ENCODE measurements at places on chromosomes 3 and 15.

DNA sequence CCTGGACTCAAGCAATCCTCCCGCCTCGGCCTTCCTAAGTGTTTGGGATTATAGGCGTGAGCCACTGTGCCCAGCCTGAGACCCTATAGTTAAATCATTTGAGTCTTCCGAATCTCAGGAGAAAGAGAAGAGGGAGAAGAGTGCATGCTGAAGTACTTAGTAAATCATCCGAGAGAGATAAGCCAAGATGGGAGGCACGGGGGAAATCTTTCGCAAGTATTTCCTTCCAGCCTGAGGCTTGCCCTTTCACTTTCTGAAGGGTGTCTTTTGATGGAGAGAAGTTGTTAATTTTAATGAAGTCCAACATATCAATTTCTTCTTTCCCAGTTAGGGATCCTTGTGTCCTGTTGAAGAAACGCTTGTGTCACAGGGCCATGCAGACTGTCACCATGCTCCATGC lies 97.1 kb upstream of the SLC6A6 start:
- DNase-seq, result no peak

DNA sequence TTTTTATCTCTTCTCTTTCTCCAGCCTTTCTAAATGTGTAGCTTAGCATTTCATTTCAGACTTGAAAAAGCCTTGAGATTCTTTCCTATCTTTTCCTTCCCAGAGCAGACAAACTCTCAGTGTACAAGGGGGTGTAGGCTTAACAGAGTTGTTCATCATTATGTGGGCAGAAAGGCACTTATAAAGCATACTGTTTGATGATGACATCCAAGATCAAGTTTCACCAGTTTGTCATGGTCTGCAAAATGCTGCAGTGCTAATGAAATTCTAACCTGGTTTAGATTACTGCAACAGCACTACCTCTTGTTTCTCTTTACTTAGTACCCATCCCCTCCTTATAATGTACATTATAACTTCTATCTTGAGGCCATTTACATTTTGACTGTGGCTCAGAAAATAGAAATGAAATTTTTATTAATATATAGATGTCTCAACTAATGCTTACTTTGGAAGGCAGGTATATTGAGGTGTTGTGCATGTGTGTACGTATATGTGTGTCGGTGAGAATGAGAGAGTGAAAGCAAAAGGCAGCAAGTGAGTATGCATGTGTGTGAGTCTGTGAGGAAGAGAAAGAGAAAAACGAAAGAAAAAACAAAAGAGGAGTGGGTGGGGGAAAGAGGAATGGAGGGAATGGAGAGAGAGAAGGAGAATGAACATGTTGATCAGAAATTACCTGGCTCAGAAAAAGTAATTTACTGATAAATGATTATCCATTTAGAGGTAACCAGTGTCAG lies 1043.6 kb downstream of the TUSC7 start:
- no peak for DNase-seq

DNA sequence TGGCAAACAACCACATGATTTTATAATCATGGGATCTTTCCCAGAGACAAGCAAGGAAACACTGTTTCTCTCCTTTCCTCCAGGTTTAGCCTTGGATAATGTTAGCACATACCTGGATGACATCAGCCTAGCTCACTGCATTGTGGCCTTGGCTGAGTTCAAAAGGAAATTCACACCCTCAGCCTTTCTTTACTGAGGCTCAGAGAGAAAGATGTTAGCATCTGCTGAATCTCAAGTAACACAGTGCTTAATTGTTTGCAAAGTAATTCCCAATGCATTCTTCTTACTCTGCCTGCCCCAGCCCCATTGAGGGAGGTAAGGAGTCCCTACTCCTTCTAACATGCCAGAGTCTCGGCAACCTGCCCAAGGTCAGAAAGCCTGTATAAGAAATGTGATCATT lies 432.2 kb upstream of the LMCD1 start:
- no peak for DNase-seq

GRCh38 chr3:190534386-190534785 lies 20.5 kb downstream of the IL1RAP start:
- no peak for DNase-seq

DNA sequence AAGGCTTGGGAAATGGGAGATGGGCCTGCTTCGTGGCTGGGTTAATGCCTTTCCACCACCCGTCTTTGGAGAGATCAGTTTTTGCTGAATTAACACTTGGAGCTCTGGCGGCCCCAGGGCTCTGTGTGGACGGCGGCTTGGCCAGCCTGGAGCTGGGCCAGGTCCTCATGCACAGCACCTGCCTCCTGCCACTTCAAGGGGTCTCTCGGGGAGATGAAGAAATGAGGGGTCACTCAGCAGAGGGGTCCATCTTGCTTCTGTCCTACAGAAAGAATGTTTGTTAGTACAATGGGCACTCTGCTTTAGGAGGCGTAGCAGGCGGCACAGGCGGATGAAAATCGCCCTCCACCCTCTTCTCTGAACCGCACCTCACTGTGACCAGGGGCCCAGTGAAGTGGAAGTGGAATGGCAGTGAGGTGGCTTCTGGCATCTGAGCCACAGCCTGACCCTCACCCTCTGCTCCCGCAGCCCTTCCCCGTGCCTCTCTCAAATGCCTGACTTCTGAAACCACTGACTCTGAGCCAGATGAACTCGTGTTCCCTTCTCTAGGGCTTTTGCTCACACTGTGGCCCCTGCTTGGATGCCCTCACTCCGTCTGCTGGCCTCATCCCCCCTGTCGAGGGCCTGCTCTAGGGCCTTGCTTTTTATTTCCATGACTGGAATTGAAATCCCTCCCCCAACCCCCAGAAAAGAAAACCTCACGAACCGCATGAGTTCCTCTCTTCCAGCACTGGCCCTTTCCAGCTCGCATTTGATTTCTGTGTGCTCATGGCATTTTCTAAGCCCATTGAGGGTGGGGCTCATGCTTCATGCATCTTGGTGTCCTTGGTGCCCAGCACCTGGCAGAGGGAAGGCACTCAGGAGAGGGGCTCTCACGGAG lies 42.2 kb downstream of the CHDH start:
- DNase-seq, result no peak

GRCh38 chr3:16512435-16513140 lies 911 bp downstream of the RFTN1 start:
- peak; percentile 24 for DNase-seq

DNA sequence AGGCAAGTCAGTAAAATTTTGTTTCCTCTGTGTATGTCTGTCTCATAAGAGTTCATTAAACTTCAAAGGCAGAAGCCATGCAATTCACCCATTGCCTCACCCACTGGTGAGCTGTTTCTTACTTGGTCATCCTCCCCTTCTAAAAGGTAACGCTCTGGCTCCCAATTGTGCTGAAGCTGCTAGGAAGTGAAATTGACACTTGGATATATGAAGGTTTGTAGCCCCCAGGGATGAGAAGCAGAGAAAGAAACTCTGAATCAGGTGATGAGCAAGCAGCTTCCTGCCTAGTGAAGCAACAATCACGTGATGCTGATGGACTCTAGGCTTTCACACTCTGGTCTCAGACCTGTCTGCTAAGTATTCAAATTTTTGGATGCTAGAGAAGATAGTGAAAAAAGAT lies 70.7 kb downstream of the CD200R1L start:
- DNase-seq, result no peak

DNA sequence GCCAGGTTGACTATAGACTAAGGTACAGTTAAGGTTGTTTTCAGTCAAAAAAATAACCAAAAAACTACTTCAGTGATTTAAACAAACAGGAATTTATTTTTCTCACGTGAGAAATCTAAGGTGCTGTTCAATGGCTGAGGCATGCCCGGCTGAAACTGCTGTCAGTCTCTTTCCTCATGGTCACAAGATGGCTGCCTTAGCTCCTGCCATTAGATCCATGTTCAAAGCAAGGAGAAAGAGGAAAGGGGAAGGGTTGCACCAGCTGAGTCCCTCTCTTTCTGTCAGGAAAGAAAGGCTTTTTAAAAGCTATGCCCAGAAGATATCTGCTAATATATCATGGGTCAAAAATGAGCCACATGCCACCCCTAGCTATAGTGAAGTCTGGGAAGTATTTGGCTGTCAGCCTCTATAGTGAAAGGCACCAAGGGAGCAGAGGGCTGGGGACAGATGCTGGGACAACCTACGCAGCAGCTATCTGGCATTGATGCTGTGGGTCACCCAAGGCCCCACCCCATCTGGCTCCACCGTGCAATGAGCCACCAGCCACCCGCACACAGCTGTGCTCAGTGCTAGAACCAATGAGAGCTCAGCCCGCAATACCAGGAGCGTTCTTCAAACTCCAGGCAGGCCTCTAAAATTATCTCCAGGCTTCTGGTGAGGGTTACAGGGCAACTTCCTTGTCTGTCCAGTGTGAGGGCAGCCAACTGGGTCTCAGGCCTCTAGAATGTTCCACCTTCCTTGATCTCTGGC lies 64.7 kb upstream of the GATA2 start:
- no peak for DNase-seq

GRCh38 chr15:87827131-87827530 lies 429.4 kb downstream of the NTRK3 start:
- no peak for DNase-seq

- DNase-seq, result no peak
Observed at GRCh38 chr15:71433402-71433801, 318.1 kb downstream of the THSD4 start.

Measured in activated T-helper 1 cell treated with anti-CD3 and anti-CD28 coated beads, Interleukin-2, amount 50 U/mL, for 16 hours (primary cell).